GM12891 (cell line): ENCODE measurements at places on chromosomes 13 and 19.

- DNase-seq = no peak
These were observed 26.9 kb downstream of the RFX1 start for GRCh38 chr19:13979244-13979615.

DNA sequence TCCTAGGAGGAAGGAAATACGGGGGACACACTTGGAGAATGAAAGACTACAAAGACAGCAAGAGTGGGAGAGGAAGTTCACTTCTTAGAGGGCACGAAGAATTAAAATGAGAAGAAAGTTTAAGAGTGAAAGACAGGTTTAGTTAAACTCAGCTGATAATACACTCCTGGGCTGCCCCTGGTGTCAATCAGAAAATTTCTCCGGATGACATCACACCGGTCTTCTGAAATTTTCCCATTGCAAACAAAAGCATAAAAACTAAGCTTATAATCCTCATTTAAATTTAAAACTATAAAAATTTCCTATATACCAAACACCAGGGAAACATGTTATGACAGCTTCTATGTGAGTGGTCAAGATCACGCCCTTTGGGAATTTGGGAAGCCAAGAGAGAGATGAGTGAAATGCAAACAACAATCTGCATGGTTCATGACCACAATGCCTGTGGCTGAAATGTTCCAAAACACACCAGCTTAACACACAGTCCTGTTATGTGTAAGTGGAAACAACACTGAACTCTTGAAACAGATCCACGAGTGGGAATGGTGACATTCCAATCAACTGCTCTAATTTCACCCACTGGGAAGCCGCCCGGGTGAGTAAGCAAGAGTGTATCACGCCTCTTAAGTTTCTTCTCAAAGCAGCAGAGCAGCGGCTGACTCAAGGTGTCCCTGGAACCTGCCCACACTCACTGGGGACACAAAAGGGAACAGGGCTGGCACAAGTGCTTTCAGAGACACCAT lies 49.0 kb downstream of the BRD4 start:
- no peak for DNase-seq

GRCh38 chr13:106533101-106533942 lies 2.1 kb downstream of the EFNB2 start:
- DNase-seq = no peak

GRCh38 chr13:43200736-43201135 lies 177.3 kb downstream of the DNAJC15 start:
- no peak for DNase-seq

GRCh38 chr13:99655351-99656091 lies 154.2 kb downstream of the TM9SF2 start:
- DNase-seq = no peak

GRCh38 chr13:112700291-112701060 lies 10.6 kb downstream of the ATP11A start:
- no peak for DNase-seq

DNA sequence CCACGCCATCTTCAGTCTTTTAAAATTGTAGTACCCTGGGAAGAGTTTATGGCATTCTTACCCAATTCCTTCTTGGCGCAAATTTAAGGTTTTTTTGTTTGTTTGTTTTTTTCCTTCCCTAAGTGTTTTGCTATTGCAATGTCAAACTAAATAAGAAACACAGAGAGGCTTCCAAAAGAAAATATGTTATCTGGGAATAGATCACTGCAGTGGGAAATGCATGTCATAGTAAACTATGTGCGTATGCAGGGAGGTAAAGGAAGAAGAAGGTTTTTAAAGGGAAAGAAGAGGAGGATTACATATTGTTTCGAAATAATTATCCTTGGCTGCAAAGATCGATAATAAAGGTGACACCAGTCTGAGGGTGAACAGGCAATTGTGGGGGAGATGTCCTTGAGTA lies 13.2 kb downstream of the CLEC11A start:
- no peak for DNase-seq

DNA sequence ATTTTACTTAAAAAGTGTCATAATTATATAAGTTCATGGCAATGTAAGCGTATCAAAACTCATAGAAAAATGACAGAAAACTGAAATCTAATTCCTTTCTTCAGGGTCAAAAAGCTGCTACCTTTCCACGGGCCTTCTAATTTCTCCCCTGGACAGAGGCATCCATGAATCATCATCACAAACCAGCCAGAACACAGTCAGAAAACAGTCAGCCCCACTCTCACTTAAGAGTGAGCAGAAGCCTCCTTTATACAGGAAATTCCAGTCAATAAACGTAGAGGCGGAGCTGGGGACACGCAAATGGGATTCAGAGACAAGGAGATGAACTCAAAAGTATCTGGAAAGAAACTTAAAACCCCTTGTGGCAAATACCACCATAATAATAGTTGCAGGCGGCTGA lies 54.2 kb upstream of the ABCC4 start:
- DNase-seq = no peak

DNA sequence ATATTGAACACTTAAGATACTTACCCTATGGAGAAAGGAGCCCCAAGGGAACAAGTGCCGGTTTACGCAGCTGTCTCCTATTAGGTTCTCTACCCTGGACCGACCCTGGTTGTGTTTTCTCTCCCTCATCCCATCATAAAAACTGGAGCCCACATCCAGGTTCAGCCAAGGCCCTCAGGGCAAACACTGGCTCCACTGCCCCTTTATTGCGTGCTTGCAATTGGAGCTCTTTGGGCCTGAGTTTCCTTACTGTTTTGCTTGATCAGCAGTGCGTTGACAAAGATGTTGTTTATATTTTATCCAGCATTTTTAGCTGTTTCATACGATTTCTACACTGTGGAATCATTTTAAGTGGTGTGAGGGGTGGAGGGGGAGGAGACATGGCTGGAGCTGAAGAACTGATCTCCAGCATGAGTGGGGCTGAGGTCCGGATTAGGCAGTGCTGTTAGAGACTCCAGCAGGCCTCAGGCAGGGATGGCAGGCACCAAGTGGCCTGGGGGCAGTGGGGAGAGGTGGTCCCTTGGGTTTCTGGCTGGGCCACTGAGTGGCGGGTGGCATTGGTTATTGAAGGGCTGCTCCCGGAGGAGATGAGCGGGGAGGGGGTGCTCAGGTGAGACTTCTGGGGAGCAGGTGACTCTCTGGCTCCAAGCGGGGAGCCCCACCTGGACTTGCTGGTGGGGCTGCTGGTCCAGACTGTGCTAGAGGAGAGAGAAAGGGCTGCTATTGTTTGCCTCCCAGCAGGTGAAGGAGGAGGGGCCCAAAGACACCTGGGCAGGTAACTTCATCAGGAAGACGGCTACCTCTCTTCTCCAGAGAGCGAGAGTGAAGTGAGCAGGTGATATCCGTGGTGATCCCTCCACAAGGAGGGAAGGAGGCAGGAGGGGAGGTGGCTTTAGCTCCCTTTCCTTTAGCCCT lies 62.4 kb upstream of the RNF113B start:
- no peak for DNase-seq

DNA sequence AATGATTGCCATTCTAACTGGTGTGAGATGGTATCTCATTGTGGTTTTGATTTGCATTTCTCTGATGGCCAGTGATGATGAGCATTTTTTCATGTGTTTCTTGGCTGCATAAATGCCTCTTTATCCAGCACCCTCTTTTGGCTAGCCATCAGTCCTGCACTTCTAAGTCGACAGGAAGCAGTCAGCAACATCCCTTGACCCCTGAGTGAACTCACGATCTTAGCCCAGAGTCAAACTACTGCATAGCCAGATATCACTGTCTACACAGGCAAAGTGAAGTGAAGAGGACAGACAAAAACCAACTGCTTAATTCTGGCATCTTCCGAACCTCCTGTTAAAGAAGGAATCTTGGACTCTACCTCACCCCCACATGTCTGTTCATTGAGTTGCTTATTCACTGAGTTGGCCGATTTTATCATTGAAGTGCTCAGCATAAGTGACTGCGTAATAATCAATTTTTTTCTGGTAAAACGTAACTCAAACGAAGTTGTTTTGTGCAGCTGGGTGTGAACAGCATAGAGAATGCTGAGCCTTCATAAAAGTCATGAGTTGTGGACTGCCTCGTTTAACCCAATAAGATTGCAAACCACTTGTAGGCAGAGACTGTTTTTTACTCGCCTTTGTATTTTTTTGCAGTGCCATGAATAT lies 304.2 kb downstream of the COG6 start:
- DNase-seq = no peak
